Memory B cell (primary cell): ENCODE measurements at places on chromosomes 16 and 17.

DNA sequence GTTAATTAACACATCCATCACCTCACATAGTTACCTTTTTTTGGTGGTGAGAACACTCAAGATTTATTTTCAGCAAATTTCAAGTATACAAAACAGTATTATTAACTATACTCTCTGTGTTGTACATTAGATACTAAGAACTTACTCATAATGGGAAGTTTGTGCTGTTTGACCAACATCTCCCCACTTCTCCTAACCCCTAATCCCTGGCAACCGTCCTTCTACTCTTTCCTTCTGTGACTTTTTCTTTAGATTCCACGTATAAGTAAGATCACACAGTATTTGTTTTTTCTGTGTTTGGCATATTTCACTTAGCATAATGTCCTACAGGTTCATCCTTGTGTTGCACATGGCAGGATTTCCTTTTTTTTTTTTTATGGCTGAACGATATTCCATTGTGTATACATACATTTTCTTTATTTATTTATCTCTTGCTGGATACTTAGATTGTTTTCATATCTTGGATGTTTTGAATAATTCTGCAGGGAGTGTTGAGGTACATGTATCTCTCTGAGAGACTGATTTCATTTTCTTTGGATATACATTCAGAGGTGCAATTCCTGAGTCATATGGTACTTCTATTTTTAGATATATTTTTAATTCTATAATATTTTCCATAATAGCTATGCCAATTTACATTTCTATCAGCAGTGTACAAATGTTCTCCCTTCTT is 19.0 kb downstream of the PPM1D start:
- no peak overlapping the region for H3K4me3 ChIP-seq
- DNase-seq, result no peak

DNA sequence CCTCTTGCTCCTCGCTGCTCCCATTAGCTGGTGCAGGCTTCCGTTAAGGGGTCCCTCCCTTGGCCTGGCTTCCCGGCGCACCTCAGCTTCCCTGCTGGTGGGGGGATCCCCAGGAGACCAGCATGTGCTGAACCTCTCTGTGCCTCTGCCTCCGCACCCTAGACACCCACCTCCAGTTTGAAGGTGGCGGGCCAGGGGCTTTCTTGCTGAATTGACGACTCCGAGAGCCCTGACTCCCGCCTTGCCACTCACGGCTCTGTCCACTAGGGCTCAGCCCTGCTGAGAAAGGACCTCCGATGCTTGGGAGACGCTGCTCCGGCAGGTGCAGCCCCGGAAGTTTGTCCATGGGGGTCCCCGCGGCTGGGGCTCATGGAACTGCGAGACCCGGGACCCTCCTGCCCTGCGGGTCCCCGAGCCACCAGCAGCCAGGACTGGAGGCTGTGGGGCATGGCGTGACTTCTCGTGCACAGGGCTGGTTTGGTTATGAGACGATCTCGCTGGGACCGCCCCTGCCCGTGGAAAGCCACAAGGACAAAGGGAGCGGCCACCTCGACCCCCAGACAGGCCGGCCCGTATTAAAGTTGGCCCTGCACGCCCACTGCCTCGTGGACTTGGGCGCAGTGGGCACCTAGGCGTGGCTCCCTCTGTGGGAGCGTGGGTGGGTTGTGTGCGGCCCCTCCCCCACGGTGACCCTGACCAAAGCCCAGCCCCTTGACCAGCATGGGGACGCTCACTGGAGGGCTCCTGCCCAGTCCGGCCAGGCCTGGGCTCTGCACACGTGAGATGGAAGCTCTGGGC is 8.1 kb downstream of the CHMP6 start:
- no peak overlapping the region for H3K4me3 ChIP-seq
- peaks cover 5% of the 10 kb centered on the region for H3K27me3 ChIP-seq
- peaks cover 2% of the 10 kb centered on the region for H3K4me1 ChIP-seq
- no peak overlapping the region for H3K27ac ChIP-seq

GRCh38 chr17:64418506-64419339 is 28.1 kb upstream of the PECAM1 start:
- H3K27ac ChIP-seq, result no peak overlapping the region
- no peaks in the 10 kb centered on the region for H3K27me3 ChIP-seq
- no peaks in the 10 kb centered on the region for H3K36me3 ChIP-seq
- peaks cover 10% of the 10 kb centered on the region for H3K4me1 ChIP-seq

GRCh38 chr17:83155128-83156121 is 76.0 kb downstream of the METRNL start:
- H3K27ac ChIP-seq, result no peak overlapping the region
- peaks cover 18% of the 10 kb centered on the region for H3K27me3 ChIP-seq
- H3K4me3 ChIP-seq, result no peak overlapping the region

- H3K4me1 ChIP-seq, result no peaks in the 10 kb centered on the region
- no peaks in the 10 kb centered on the region for H3K27me3 ChIP-seq
- no peak overlapping the region for H3K27ac ChIP-seq
- no peak for DNase-seq
- H3K36me3 ChIP-seq, result no peaks in the 10 kb centered on the region
These were observed 1139.8 kb downstream of the CDH11 start for GRCh38 chr16:63982110-63982509.

DNA sequence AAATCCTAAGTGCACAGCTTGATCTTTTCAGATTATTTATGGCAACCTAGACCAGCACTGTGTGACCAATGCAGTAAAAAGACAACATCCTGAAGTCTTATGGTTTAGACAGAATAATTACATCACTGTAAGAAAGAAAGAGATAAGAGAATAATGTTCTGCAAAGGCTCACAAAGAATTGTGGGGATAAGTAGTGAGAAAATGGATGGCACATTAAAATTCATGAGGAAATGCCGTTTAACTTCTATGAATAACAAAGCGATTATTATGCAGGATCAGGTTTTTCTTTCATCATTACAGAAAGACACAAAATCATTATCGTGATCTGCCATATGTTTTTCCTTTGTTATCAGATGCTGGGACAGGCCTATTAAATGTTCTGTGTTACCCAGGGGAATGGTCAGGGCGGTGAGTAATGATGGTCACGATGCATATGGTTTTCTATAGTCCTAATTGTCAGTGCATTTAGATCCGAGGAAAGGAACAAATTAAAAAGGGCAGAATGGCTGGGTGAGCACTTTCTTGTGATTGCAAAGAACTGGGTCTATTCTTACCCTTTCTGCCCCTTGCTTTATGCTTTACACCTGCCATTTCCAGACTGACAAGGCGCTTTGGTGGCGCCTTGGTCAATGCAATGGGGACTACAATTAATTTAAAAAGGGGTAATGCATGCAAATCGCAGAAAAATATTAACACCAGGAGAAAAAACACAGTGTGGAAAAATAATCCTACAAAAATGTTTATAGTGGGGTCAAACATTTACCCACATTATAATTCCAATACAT is 18.1 kb upstream of the DHX40 start:
- no peak for DNase-seq
- H3K27me3 ChIP-seq, result peaks cover 2% of the 10 kb centered on the region
- no peaks in the 10 kb centered on the region for H3K36me3 ChIP-seq
- H3K4me1 ChIP-seq, result no peaks in the 10 kb centered on the region
- no peak overlapping the region for H3K27ac ChIP-seq

DNA sequence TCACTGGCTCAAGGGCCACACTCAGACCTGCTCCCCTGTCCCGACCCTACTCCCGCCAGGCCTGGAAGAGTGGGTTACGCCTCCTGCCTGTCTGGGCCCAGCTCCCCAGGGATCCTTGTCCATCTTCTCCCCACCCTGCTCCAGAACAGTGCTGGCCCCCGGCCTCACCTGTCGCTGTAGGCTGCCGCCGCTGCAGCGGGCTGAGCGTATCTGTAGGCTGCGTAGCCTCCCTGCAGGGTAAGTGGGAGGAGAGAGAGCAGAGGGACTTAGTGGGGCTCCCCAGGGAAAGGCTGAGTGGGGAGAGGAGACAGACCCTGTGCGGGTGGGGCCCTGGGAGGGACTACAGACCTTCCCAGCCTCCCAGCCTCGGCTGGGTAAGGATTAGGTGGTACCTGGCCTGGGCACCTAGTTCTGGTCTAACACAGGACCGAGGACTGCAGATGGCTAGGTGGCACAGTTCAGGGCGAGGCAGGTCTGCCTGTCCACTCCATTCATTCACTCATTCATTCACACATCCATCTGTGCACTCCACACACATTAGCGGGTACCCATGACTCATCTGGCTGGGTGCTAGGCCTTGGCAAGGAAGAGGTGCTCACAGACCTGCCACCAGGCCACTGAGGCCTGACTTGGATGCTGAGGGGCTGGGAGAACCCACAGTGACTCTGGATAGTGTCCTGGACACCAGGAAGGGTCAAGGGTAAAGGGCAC is 20.9 kb downstream of the ENGASE start:
- no peaks in the 10 kb centered on the region for H3K36me3 ChIP-seq
- no peak for DNase-seq
- no peak overlapping the region for H3K4me3 ChIP-seq
- H3K27ac ChIP-seq, result no peak overlapping the region

GRCh38 chr17:945672-946071 is 33.9 kb downstream of the NXN start:
- no peak overlapping the region for H3K4me3 ChIP-seq
- no peaks in the 10 kb centered on the region for H3K4me1 ChIP-seq
- H3K27ac ChIP-seq, result no peak overlapping the region
- DNase-seq, result no peak
- no peaks in the 10 kb centered on the region for H3K36me3 ChIP-seq

DNA sequence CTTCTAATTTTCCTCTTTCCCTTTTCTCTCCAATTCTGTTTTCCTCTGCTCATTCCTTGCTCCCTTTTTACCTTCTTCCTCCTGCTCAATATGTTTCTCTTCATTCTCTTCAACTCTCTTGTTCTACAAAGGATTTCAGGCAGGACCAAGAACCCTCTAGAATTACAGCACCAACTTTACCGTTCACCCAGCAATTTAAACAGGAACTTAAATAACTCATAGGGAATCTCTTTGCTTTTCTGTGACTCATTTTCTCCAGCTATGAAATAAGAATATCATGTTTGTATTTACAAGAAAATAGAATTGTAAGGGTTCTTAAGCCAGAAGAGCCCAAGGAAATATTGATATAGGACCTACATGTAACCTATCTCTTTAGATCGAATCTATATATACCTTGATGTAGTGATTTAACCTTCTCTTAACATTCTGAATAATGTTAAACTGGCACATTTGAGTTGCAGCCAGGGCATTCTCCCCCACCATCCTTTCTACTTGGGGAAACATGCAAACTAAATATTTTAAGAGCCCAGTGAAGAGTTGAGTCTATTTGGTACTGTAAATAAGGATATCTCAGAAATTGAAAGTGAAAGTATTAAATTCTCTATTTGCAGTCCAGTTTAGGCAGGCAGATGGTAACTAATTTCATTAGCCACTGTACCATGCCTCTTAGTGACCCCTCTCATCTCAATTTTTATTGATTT is 137.0 kb downstream of the ANKFN1 start:
- no peak for DNase-seq
- H3K4me1 ChIP-seq, result peaks cover 2% of the 10 kb centered on the region
- H3K27ac ChIP-seq, result no peak overlapping the region
- peak overlapping the region; percentile 47 for H3K4me3 ChIP-seq
- no peaks in the 10 kb centered on the region for H3K36me3 ChIP-seq
